ENCODE measurements at places on chromosomes 11 and 22.

DNA sequence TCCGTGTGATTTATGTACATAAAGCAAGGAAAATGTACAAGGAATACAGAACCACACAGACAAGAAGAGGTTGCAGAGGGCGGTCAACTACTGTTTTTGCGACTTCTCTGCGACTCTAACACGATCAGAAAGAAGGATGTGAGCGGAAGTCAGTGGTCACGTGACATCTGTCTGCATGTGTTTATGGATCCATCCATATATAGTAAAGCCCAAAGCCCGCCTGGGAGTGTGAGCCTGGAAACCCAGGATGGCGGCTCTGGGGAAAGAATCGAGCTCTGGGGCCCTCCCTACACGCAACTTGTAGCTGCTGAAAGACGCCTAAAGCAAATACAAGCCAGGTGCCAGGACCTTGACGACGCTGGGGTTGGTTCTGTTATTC, 8.8 kb downstream of the OSBPL5 start:
- DNase-seq = no peak

DNA sequence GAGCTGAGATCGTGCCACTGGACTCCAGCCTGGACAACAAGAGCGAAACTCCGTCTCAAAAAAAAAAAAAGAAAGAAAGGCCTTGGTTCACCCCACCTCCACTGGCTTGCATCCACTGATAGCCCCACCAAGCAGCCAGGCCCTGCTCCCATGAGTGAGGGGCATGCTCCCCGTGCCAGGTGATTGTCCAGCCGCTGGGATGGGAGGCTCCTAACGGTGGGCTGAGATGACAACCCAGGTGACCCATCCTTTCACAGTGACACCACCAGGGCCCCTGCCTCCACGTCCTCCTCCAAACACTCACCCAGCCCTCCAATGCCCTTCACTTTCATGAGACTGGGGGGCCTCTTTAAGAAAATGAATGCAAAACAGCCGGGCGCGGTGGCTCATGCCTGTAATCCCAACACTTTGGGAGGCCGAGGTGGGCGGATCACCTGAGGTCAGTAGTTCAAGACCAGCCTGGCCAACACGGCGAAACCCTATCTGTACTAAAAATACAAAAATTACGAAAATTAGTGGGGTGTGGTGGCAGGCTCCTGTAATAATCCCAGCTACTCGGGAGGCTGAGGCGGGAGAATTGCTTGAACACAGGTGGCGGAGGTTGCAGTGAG, 8.6 kb upstream of the DERL3 start:
- no peak for DNase-seq

DNA sequence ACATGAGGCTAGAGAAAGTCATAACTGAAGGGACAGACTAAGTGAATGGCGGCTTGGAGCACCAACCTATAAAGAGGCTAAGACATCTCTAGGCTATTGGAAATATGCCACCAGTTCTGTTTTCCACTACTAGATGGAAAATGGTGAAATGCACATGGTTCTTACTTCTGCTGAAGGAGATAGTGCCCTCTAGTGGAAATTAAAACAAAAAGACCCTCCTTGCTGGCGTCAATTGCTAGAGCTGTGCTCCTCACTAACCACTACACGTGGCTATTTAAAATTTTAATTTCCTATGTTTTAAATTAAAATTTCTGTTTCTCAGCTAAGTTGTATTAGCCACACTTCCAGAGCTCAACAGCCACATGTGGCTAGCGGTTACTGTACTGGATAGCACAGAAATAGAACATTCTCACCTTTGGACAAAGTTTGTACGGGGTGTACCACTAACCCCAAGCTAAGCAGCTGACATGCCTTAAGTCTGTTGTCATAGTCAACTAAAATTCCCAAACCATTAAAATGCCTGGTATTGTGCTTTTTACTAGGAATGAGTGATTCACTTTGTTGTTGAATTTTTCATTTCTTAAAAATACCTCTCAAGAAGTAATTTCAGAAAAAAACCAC, 34.1 kb upstream of the CALCA start:
- DNase-seq = no peak

DNA sequence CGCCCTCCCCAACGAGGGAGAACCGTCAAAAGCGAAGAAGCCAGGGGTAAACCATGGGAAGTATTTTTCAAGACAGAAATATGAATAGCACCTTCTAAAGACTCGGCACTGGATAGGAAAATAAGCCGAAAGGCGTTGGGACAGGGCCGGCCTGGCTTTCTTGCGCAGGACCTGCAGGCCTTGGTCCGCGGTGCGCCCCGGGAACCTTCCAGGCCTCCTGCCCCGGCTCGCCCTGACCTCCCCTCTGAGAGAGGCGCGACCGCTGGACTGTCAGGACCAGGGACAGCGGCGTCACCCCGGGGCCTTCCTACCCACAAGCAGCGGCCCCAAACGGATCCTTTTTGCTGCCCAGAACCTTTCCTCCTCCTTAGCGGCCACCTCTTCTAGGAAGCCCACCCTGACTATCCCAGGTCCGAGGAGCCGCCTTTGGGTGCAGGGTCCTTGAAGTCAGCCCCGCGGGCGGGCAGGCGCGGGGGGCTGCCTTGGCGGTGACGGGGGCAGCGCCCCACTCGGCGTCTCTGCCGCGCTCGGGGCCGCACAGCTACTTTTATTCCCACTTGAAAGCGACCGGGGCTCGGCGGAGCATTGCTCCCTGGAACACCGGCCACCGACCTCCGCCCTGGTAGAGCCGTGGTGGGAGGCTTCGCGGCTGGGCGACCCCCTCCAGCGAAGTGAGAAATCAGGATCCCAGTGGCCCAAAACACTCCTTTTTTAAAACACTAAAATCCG, 650 bp upstream of the MAPK11 start:
- DNase-seq = no peak

GRCh38 chr11:907668-908067, 2.9 kb downstream of the CHID1 start:
- no peak for DNase-seq

DNA sequence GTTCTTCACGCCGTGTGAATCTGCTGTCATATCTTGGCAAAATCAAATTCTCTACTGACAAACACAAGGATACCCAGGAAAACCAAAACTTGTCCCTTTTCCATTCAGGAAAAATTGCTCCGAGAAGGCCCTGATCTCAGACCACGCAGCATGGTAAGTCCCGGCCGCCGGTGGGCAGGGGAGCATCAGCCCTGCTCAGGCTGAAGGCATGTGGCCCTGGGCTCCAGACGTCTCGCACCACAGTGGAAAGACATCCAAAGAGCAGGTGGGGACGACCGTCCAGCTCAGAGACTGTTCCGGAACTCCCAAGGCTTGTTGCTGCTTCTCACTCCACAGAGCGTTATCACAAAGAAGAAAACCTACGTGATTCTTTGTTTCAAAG, 29.8 kb downstream of the TOLLIP start:
- DNase-seq = no peak

- DNase-seq = no peak
These were observed 76.6 kb upstream of the PRR5 start for GRCh38 chr22:44625421-44625760.

- no peak for DNase-seq
These were observed 37.0 kb upstream of the PPARA start for GRCh38 chr22:46113110-46113909.

DNA sequence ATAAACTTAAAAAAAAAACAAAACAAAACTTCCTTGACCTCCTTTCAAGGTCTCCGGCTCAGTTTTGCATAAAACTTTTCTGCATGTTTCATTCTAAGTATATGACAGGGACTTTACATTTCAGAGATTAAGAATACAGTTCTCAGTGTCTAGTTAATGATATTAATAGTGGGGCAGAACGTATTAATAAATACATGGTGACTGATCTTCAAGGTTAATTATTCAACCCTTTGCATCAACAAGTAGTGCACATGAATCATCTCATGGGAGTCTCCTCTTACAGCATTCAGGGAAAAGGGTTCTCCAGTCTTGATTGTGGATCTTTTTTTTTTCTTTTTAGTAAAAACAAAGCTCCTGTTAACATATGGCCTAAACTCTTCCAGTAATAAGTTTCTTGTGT, 146.8 kb downstream of the KIRREL3 start:
- DNase-seq = no peak

- DNase-seq = no peak
These were observed 6.4 kb upstream of the SYT9 start for GRCh38 chr11:7245341-7245740.

DNA sequence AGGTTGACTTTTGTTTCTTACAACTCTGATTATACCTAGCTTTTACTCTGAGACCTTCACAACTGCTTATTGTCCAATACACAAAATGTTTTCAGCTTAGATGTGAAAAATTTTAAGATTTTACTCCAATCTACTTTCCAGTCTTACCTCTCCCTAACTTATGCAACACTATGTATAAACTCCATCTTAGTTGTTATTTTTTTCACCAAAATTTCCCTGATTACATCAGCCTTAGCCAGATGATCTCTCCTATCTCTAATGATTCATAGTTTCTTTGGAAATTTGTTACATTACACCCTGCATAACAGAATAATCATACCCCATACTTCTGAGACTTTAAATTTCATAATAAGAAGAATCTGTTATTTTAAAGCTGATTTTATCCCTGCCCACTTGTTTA, 621.0 kb upstream of the ANO3 start:
- no peak for DNase-seq

GRCh38 chr11:67310246-67311050, 7.1 kb downstream of the SSH3 start:
- no peak for DNase-seq

- no peak for DNase-seq
These were observed 977.0 kb downstream of the NTM start for GRCh38 chr11:132347156-132348090.

- DNase-seq = no peak
These were observed 60.7 kb downstream of the STK33 start for GRCh38 chr11:8533332-8533731.

GRCh38 chr11:62925745-62926679, 4.8 kb upstream of the CHRM1 start:
- DNase-seq = no peak

DNA sequence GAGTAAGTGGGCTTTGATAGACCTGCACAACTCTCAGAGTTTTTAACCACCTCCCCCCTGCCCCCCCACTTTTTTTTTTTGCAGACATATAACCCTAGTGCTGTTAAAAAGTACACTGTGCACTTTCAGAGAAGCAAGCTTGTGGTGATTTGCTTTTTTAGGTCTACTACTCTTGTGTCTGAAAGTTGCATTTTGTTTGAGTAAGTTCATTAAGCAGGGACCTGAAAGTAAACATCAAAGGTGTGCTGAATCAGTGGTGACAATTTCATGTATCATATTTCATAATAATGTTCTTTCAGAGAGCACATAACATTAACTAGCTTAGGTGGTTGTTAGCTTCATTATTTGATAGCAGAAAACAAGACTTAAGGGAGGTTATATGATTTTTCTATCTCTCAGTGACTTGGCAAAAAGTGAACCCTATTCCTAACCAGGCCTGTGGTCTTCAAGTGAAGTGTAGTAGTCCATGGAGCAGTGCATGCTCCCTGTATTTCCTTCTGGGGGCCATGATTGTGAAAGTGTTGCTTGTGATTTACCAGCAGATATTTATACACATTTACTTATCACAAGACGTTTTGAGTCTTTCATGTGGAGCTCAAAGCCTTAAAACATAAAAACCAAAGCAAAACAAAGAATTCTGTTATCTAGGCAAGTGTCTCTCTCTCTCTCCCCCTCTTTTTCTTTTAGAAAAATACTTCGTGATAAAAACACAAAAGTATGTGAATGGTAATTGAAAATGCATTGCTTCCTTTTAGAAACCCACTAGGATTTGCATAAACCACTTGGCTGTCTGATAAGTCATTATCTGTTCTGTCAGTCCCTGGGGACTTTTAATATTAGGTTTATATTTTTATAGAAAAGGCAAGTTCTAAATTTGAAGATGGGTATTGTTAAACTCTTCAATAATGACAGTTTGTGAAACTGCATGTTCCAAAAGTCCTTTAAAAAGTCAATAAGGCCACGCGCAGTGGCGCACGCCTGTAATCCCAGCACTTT, 7.5 kb upstream of the RAG2 start:
- DNase-seq = no peak

GRCh38 chr11:115893461-115894099, 389.4 kb upstream of the CADM1 start:
- no peak for DNase-seq

DNA sequence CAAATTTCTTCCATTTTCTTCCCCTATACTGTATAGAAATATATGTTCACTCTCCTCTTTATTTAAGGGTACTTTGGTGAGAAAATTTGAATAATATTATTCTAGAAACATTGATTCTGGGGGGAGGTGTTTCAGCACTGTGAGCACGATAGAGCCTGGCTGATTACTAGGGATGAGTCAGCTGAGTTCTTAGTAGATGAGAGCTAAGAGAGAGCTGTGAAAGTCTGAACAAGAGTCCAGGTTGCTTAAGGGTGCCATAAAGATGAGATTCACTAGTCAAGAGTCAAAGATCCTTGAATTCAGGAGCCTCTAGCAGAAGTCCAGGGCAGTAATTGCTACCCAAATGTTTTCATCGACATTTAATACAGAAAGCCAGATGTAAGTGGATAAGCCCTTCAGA, 756.6 kb upstream of the API5 start:
- DNase-seq = no peak

DNA sequence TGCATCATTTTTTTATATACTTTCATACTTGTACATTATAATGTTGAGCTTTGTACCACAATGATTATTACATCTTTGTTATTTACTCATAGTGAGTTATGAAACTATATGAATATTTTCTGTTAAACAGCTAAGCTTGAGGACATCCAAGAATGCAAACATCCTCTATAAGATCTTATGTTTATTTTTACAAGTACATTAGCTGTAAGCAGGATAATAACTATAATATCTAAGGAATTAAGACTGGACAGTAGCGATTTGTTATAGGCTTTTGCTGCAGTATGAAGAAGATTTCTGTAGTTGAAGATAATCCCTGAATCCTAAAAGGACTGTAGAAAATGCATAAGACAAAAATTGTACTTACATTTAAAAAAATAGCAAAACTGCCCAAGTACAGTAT, 176.0 kb downstream of the METTL15 start:
- no peak for DNase-seq

DNA sequence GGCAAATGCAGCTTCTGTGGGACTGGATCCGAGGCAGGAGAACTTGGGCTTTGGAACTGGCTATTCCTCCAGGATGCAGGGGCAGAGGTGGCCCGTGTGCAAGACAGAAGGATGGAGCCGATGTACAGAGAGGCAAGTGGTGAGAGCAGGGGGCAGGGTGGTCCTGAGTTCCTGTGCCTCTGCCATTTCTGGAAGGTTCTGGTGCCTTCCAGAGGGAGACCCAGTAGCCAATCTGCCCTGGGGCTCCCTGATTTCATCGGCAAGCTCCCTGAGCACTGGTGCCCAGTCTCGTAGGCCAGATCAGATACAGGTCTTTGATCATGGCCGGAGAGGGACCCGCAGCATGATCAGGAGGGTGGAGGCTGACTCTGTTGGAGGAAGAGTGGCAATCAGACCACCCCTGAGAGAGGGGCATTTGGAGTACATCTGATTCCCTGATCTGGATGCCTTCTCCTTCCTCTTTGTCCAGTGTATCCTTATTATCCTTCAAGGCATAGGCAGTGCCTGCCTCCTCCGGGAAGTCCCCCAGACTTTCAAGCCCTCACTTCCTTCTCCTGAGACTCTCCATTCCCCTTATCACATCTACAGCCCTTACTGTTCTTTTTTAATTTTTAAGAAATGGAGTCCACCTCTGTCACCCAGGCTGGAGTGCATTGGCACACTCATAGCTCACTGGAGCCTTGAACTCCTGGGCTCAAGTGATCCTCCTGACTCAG, 9.7 kb downstream of the MRGPRD start:
- DNase-seq = no peak

- no peak for DNase-seq
These were observed 106.7 kb downstream of the CCDC81 start for GRCh38 chr11:86481399-86481798.

- no peak for DNase-seq
These were observed 5.3 kb upstream of the NHERF4 start for GRCh38 chr11:119179983-119180382.

GRCh38 chr11:20156876-20157613, 3.2 kb downstream of the DBX1 start:
- no peak for DNase-seq
